ENCODE measurements at places on chromosomes 2 and 18.

GRCh38 chr2:121805766-121806143, 50.3 kb downstream of the TSN start:
- DNase-seq = peak; percentile 4

GRCh38 chr2:219176818-219177551, at the start of gene CNPPD1:
TSS of gene CNPPD1 (minus strand) at chr2:219176925. CDS start at chr2:219176828, 97 bp downstream.
- DNase-seq = peak; percentile 92

DNA sequence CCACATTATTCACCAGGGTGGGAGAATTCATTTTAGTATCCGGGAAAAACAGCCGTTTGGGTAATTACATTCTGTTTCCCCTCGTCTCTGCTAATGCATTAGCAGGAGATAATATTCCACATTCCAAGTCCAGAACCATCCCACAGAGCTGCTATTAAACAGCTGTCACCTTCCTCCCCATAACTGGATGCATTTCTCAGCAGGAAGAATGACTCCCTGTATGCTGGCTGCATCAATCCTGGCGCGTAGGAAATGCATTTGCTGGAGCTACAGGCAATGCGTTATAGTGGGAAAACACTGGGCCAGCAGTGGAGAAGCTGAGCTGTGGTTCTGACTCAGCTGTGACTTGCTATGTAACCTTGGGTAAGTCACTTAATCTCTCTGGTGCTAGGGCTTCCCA, 246.0 kb downstream of the CLIP4 start:
- DNase-seq = peak; percentile 54

DNA sequence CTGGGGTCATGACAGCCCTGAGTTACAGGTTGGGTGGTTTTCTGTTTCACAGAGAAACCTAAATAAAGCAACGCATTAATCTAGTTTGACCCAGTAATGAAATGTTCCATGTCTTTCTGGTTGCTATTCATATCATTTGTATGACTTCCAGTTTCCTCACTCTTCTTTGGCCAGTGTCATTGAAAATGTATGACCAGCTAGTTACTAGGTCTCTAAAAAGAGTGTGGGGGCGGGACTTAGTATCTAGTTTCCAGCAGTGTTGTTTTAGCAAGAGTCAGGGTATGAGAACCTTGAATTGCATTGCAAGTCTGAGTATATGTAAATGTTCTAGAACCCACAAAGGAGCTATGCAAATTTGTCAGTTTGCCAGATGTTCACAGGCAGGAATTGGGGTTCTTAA, 47.7 kb downstream of the SLC9A2 start:
- no peak for DNase-seq

- DNase-seq = no peak
Measured at GRCh38 chr18:54739476-54739875, 88.8 kb upstream of the RAB27B start.

- no peak for DNase-seq
Measured at GRCh38 chr2:202042444-202042843, 8.8 kb downstream of the FZD7 start.

GRCh38 chr2:57569396-57569795, 477.2 kb upstream of the VRK2 start:
- no peak for DNase-seq
